ENCODE measurements at places on chromosomes 2 and 18. TPM values are rescaled to one million over a fixed set of nuclear protein-coding genes. Genes with fewer than 3 reads are reported as not detected.

DNA sequence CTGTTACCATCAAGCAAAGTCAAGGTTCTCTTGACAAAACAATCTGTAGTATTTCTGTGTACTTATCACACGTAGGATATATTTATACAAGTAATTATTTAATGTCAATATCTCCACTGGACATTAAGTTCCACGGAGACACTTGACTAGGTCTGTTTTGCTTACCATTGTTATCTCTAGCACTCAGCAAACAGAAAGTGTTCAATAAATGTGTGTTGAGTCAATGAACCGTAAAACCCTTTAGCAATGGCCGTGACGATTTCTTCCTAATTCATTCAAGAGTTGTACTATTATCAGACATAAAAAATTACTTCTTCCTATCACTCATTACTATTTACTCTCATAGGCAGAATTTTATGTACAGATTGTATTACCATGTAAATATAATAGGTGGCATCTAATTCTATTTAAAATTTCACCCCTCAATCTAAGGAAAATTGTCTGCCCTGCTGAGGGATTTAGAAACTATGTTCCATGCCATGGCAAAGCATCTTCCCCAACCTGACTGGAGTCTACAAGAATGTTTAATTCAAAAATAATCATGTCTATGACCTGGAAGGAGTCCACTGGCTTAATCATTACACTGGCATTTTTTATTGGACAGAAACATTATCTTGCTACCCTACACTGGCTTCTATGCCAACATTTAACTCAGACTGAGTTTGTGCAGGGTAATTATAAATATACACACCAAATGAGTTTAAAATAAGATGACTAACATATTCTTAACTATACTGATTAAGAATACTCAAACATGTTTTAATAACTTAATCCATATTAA is 301.9 kb downstream of the ZEB2 start:
- no peak for DNase-seq

GRCh38 chr18:75047240-75047961 is 161.5 kb downstream of the PTGR3 start:
- DNase-seq: no peak

GRCh38 chr2:176967911-176968450 is 244.6 kb upstream of the HNRNPA3 start:
- DNase-seq: no peak

GRCh38 chr2:158403237-158403636 is 53.3 kb downstream of the CCDC148 start:
- no peak for DNase-seq

DNA sequence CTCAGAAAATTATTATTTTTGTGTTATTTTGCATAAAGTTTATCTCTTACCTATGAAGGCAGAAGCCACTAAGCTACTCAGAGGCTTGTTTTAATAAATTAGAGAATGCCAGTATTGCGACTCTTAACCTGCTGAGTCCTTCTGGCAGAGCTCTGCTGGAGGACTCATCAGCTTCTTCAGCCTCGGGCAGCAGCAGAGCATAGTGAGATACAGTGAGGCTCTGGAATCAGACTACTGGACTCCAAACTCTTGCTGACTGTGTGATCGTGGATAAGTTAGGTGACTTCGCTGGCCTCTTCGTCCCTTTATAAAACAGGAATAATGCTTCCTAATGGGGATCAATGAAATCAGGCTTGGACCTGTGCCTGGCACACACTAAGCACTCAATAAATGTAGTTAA is 1.7 kb downstream of the PTRHD1 start:
- DNase-seq: no peak

DNA sequence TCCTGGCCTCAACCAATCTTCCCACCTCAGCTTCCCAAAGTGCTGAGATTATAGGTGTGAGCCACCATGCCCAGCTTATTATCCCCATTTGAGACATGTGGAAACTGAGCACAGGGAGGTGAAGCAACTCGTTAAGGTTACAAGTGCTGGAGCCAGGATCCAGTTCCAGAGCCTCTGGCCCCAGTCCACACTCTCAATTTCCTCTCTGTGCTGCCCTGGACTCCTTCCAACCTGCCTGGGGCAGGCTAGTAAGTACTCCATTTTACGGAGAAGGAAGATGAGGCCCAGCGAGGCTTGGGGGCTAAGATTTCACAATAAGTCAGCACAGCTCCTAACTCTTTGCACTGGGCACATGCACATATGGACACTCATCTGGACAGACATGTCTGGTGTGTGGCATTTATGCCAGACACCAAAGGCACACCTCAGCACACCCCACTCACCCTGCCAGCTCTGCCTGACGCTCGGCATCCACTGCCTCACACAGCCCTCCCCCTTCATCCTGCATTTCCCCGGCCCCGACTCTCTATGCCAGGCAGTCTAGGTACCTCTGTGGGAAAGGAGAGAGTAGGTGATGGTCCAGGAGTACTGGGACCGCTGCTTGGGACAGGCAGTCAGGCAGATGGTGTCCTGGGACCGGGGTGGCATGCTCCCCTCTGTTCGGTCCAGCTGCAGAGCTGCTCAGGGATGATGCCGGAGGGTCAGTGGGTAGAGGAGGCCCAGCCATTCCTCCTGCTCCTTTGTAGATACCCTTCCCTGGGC is 20.5 kb downstream of the CFAP65 start:
- DNase-seq: no peak

- DNase-seq: no peak
These were observed 273.7 kb downstream of the SLC4A3 start for GRCh38 chr2:219901155-219901554.

GRCh38 chr2:176583607-176584006 is 314.4 kb downstream of the MTX2 start:
- no peak for DNase-seq

GRCh38 chr2:240794178-240794721 is 25.8 kb downstream of the KIF1A start:
- DNase-seq: no peak

DNA sequence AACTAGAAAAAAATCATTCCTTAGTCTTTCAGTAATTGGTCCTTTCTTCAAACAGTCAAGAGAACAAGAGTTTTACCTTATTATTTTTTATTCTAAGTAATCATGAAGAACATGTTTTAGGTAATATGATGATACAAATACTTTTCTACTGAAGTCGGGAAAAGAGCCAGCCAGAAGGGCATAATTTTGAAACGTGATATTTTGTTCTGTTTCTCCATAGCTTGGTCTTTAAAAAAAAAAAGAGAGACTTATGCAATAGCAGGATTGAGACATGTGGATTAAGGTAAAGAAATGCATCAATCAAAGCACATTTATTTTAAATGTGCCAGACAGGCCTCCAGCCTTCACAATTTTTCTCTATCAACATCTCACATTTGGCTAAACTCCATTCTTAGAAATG is 1016.8 kb downstream of the CNTNAP5 start:
- DNase-seq: no peak

DNA sequence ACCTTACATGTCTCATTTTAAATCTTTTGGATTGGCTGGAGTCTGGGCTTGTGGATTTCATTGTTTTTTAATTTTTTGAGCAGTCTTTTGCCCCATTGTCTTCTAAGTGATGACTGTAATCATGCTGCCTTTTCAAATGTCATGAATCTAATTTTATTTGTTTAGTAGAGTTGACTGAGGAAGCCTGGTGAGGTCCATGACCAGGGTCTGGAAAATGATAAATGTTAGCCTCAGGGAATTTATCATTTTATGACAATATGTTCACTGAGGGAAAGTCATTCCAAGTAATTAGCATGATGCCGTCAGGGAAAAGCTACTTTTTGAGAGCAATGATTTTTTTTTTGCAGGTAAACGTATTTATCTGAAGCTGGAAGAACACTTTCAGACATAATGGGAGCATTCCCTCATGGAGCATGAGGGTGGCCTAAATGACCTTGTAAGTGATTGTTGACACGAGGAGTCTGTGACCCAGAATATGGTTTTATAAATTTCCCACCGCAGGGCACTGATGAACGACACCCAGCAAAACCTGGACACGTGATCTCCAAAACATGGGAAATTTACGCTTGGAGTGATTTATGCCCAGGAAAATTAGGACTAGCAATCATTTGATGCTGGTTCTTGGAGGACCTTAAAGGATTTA is 155.3 kb upstream of the NABP1 start:
- no peak for DNase-seq

DNA sequence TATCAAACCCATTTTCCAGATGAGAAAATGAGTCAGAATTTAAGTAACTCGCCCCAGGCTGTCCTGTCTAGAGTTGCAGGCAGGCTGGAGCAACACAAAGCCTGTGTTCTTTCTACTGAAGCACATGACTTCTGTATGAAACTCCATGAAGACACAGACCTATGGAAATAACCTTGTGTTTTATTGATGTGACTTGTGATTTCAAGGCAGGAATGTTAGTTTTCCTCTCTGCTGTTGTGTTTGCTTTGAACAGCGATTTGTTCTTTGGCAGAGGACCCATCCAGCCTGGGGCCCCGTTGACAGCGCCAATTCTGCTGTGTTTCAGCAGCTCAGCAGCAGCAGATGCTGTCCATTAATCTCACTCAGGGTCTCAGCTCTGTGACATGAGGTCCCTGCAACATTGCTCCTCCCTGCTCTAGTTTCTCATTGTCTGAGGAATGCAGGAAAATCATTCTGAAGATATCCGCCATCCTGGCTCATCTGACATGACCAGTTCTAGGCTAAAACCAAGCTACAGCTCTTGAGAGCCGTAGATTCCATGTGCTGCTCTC is 344.3 kb upstream of the RAB12 start:
- no peak for DNase-seq

DNA sequence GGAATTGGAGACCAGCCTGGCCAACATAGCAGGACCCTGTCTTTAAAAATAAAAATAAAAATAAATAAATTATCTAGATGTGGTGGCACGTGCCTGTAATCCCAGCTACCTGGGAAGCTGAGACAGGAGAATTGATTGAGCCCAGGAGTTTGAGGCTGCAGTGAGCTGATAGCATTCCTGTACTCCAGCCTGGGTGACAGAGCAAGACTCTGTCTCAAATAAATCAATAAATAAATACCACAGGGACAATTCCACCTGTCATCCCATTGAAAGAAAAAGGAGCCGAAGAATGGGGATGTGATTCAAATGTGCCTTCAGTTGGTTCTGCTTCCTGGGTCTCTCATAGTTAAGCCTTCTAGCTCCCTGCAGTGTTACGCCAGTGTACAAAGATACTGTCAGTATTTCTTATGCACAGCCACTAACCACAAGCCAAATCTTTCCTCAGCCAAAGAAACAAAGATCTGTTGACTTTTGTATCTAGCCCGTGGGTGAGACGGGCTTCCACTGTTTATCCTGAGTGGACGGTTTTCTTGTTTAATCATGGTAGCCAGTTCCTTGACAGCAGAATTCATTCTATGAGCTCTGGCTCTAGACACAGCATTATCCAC is 12.6 kb downstream of the LGALSL start:
- DNase-seq: no peak

GRCh38 chr2:161273038-161273760 is 35.0 kb upstream of the PSMD14 start:
- no peak for DNase-seq

GRCh38 chr18:49227441-49228165 is 232.8 kb downstream of the DYM start:
- DNase-seq: no peak

DNA sequence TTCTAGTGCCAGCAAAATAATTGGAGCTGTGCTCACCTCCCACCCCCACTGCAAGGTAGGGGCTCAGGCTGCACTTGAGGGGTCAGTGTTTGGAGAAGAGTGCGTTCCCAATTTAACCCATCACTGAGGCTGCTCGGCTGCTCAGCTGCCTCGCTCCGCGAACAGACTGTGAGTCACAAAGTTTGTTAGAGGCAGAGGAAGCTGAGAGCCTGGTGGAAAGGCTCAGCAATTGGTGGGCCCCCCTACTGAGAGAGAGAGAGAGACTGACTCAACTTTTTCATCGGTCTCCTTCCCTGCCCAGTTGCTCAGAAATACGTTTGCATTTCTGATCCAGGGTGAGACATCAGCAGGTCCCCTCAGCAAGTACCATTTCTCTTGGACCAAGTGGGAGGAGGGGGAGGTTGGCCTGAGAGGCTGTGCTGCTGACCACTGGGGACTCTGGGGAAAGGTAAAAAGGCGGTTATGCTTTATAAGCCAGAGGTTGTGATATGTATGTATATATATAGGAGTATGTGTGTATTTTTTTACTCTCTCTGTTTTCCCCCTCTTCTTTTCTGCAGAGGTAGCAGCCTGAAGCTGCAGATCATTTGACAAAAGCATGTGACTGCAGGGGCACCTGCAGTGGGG is 1.5 kb downstream of the EFR3B start:
- DNase-seq: no peak

- no peak for DNase-seq
These were observed 66.1 kb upstream of the CDC42EP3 start for GRCh38 chr2:37737507-37737906.

DNA sequence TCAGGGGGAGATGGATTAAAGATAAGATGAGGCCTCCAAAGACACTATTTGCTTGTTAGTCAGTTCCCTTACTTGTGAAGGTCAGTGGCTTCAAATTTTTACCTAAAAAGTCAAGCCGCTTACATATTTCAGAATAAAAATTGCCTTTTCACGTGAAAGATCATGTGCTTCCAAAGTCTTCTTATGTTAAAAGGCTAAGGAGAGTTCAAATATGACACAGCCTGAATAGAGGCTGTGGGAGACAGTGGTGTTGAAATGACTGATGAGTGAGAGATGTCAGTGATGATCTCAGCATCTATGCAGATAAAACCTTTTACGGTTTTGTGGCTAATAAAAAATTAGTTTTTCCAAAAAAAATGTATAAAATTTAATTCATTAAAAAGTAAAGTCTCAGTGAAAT is 40.5 kb downstream of the UPP2 start:
- no peak for DNase-seq

GRCh38 chr2:53727921-53728320 is 39.7 kb upstream of the CHAC2 start:
- DNase-seq: no peak

- DNase-seq: no peak
These were observed 50.3 kb upstream of the FOSL2 start for GRCh38 chr2:28342081-28342967.

DNA sequence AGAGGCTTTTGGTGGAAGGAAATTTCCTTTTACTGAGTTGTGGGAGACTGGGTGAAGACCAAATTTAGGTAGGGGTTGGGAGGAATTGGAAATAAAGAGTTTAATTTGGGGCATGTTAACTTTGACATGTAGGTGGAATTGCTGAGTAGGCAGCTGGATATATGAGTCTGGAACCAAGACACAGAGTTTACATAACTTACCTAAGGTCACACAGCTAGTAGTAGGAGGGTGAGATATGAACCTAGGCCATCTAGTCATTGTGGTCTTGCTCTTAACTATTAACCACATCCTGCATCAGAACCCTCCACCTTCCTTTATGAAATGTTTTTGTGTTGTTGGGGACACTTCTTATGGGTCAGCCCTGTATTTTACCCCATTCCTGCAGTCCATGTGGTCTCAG is 113.1 kb downstream of the ICOS start:
- DNase-seq: no peak

The UGT1A3 gene
- 0.14 TPM for polyA plus RNA-seq

The TUBB8B gene
- 0.28 TPM for polyA plus RNA-seq

The CNOT9 gene
- 19.6 TPM for polyA plus RNA-seq

The SP140 gene
- polyA plus RNA-seq: 1.0 TPM

The GREB1L gene
- 0.10 TPM for polyA plus RNA-seq

The IL36B gene
- not detected for polyA plus RNA-seq

The FAM124B gene
- 4.0 TPM for polyA plus RNA-seq

The PROC gene
- 0.43 TPM for polyA plus RNA-seq

The KIAA2012 gene
- 0.05 TPM for polyA plus RNA-seq

The GCKR gene
- polyA plus RNA-seq: 0.49 TPM

The CELF4 gene
- 0.79 TPM for polyA plus RNA-seq

The DIPK1C gene
- 0.22 TPM for polyA plus RNA-seq

The PDE1A gene
- 17.1 TPM for polyA plus RNA-seq

Measured in urinary bladder (tissue), 4 donors.